NCI-H510A (cell line): ENCODE measurements at places on chromosomes 11 and 22.

DNA sequence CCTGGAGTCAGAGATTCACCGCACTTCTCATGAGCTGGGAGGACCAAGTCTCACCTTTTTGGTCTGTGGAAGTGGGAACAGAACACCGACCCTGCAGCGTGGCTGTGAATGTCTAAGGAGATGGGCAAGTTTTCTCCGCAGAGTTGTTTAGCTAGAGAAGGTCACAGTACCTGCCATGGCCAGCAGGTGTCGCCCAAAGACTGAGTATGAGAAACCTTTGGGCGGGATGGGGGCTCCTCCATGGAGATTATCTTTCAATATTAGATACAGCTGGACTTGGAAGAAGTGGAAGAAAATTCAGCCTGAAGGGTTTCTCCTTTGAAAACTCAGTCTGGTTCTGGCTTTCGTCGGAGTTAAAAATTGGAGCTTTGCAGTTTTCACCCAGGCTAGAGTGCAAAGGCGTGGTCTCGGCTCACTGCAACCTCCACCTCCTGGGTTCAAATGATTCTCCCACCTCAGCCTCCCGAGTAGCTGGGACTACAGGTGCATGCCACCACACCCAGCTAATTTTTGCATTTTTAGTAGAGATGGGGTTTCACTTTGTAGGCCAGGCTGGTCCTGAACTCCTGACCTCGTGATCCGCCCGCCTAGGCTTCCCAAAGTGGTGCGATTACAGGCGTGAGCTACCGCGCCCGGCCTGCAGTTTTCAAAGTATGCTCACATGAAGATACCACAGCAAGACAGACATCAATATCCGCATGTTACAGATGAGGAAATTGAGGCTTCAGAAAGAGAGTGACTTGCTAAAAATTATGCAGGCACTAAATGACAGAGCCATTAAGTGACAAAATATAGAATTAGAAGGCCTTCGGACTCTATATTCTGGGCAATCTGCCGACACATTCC, 10.7 kb upstream of the DSCAML1 start:
- no peak for DNase-seq

DNA sequence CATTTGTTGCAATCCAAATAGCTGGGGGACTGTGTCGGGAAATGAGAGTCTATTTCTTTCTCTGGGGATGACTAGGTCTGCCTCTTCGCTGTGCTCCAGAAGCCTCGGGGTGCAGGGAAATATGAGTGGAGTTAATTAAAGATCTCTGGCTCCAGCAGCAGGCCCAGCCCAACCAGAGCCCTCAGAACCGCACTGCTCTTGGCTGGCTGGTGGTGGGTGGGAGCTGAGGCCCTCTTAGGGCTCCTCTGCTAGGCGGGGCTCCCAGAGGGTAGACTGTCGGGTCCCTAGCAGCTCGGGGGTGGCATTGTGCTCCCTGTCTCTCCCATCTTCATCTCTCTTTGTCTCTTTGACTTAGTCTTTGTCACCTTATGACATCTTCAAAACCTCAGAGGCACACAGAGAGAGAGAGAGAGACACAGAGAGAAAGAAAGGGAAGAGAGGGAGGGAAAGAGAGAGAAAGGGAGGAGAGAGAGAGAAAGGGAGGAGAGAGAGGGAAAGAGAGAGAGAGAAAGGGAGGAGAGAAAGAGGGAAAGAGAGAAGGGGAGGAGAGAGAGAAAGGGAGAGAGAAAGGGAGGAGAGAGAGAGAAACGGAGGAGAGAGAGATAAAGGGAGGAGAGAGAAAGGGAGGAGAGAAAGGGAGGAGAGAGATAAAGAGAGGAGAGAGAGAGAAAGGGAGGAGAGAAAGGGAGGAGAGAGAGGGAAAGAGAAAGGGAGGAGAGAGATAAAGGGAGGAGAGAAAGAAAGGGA, 20.2 kb downstream of the MPPED1 start:
- no peak for DNase-seq

DNA sequence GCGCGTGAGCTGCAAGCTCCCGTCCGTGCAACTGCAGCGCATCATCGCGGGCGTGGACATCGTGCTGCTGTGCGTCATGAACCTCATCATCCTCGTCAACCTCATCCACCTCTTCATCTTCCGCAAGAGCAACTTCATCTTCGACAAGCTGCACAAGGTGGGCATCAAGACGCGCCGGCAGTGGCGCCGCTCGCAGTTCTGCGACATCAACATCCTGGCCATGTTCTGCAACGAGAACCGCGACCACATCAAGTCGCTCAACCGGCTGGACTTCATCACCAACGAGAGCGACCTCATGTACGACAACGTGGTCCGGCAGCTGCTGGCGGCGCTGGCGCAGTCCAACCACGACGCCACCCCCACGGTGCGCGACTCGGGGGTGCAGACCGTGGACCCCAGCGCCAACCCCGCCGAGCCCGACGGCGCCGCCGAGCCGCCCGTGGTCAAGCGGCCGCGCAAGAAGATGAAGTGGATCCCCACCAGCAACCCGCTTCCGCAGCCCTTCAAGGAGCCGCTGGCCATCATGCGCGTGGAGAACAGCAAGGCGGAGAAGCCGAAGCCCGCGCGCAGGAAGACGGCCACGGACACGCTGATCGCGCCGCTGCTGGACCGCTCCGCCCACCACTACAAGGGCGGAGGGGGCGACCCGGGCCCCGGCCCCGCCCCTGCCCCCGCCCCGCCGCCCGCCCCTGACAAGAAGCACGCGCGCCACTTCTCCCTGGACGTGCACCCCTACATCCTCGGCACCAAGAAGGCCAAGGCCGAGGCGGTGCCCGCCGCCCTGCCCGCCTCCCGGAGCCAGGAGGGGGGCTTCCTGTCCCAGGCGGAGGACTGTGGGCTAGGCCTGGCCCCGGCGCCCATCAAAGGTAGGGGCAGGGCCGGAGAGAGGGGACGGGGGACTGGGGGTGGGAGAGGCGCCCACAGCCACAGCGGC, 7.3 kb downstream of the PANX2 start:
- DNase-seq: no peak

DNA sequence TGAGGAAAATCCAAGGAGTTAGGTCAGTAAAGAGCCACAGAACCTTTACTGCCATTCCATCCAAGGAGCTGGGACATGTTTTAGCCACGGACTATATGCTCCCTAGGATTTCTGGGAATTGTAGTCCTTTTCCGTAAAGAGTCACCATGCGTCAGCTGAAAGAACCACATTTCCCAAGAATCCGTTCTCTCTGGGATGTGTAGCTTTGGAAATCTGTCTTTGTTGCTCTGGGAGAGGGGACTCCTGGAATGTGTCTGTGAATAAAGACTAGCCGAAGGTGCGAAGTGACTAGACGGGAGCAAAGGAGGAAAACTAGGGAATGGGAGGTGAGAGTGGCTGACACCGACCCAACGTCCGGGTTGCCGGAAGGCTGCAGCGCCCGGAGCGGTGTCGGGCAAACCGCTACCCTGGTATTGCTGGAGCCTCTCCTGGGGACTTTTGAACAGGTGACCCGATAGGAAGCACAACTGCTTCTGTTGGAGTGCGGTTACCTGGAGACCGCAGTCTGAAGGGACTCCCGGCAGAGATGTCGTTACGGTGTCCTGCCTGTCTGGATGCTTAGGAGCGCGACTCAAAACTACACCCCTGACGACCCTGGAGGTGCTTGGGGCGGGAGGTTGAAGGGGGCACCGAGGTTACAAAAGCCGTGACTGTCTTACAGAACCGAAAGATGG, at the start of gene IFTAP:
TSS of gene IFTAP (plus strand) at position 187 of the 674 bp plus-strand sequence. CDS start 15,602 bp downstream, outside the sequence.
- DNase-seq: peak; percentile 48

DNA sequence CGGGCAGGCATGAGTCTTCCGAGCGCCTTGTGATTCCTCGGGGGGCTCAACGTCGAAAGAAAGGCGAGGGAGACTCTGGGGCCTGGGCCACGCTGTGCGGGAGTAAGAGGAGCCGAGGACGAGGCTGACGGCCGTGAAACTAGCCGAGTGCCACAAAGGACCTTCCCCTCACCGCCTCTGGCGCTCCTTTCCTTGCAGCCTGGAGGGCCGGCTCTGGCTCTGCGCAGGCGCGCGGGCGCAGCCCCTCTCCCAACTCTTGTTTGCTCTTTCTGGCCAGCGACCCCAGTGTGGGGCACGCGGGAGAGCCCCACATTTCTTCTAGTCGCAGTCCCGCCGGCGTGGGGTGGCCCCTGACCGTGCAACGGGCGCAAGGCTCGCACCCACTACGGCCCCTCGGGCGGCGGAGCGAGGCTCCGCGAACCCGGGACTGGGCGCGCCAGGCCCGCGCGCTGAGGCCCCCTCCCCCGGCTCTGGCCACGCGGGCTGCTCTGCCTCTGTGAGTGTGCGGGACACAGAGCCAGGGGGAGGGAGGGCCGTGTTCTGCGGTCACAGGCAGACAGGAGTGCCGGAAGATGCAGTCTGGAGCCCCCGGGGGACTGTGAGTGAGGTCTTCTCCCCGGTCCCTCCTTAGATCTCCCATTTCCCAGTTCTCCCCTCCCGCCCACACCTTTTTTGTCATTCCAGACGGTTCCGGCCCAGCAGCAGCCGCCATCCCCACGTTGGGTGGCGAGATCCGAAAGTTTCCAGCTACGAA, 1.0 kb upstream of the TOB2 start:
- peak; percentile 40 for DNase-seq

DNA sequence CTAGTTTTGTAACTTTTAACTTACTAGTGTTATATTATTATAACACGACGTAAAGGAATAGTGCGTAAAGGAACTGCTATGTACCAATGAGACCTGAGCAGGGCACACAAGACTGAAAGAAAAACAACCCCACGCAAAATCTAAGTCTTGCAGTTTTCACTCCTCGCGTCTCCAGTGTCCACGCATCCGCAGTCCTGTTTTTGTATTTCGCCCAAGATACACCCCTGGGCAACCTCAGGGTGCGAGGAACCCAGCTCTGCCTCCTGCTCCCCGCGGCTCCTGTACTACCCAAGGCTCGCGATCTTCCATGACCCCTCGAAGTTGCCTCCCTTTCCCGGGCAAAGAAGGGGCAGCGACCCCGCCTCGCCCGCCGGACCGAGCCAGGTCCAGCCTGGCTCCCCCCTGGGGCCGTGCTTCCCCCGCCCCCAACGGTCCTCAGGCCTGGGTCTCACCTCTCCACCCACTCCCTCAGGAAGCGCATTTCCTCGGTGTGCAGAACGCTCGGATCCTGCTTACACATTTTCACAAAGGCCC, 393 bp downstream of the ST13 start:
- no peak for DNase-seq

DNA sequence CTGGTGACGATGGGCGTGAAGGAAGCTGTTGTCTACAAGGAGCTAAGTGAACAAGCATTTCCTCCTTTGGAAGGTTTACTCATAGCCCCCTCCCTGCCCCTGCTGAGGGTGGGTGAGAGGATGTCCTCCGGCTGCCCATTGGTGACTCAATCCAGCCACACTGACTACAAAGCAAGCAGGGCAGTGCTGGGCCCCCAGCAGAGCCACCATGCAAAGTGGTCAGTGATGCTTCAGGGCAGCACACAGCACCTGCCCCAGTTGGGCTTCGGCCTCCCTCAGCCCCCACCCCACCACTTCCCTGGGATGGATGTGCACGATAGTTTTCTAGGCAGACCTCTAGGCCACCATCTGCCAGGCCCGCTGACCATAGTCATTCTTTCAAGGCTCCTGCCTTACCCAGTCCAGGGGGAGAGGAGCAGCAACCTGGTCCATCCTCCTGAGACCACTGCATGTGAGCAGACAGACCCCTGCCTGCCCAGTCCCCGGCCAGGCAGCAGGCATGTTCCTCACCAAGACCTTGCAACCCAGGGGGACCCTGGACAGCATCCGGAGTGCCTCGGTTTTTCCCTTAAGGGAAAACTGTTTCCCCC, 125.1 kb downstream of the BCR start:
- no peak for DNase-seq

GRCh38 chr22:18975434-18976196, 39.5 kb upstream of the PRODH start:
- DNase-seq: no peak

GRCh38 chr11:107263844-107264563, 193.6 kb downstream of the CWF19L2 start:
- no peak for DNase-seq

- peak; percentile 86 for DNase-seq
Observed at GRCh38 chr11:65134240-65134951, at the start of gene SYVN1. Gene SYVN1 (minus strand): TSS chr11:65134519. CDS start chr11:65133601, 918 bp downstream.

- DNase-seq: no peak
Observed at GRCh38 chr11:133065847-133066485, 466.3 kb downstream of the OPCML start.

- no peak for DNase-seq
Observed at GRCh38 chr11:88167853-88168252, 7.4 kb downstream of the RAB38 start.

DNA sequence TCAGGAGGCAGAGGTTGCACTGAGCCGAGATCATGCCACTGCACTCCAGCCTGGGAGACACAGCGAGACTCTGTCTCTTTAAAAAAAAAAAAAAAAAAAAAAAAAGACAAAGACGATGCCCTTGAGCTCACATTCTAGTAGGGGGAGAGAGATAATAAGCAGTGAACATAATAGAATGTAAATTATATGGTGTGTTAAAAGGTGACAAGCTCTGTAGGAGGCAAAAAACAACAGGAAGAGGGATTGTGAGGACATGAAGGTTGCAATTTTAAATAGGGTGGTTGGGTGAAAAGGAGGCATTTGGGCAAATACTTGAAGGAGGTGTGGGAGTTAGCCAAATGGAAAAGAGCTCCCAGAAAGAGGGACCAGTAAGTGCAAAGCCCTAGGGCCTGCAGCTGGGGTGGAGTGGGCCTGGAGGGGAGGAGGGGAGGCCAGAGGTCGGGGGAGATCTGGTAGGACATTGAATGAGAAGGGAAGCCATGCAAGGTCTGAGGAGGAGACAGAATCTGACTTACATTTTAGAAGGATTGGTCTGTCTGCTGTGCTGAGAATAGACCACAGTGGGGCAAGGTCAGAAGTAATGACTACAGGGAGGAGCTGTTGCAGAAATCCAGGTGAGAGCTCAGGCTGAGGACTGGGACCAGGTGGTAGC, 26.6 kb downstream of the P2RY2 start:
- DNase-seq: no peak

- peak; percentile 41 for DNase-seq
Observed at GRCh38 chr11:62680825-62681240, 2.0 kb upstream of the UBXN1 start.

- no peak for DNase-seq
Observed at GRCh38 chr11:1896923-1897322, 5.2 kb upstream of the PRR33 start.

GRCh38 chr11:65595131-65595530, 469 bp downstream of the KCNK7 start:
- DNase-seq: no peak

GRCh38 chr22:49781289-49781782, 46.3 kb downstream of the BRD1 start:
- DNase-seq: no peak

DNA sequence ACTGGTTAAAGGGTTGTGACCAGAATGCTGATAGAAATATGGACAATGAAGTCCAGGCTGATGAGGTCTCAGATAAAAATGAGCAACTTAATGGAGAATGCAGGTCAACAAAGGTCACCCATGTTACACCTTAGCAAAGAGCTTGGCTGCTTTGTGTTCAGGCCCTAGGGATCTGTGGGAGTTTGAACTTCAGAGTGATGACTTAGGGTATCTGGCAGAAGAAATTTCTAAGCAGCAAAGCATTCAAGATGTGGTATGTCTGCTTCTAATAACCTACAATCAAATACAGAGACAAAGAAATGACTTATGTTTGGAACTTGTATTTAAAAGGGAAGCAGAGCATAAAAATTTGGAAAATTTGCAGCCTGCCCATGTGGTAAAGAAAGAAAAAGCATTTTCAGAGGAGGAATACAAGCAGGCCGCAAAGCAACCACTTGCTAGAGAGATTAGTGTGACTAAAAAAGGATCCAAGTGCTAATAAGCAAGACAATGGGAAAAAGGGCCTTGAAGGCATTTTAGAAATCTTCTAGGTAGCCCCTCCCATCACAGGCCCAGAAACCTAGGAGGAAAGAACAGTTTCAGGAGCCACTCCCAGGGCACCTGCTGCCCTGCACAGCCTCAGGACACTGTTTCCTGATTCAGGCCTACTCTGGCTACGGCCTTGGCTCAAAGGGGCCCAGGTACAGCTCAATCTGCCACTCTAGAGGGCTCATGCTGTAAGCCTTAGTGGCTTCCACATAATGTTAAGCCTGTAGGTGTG, 41.3 kb downstream of the TNKS1BP1 start:
- DNase-seq: no peak
